ENCODE measurements at places on chromosomes 12 and 14. TPM values are rescaled to one million over a fixed set of nuclear protein-coding genes. Genes with fewer than 3 reads are reported as not detected.

The SOS2 gene
- polyA plus RNA-seq, result 2.6 TPM

The SALL2 gene
- 1.3 TPM for polyA plus RNA-seq

The ALX1 gene
- not detected for polyA plus RNA-seq

The RFLNA gene
- polyA plus RNA-seq, result 0.86 TPM

The IAPP gene
- polyA plus RNA-seq, result not detected

The PYGL gene
- 56.2 TPM for polyA plus RNA-seq

The SPTB gene
- not detected for polyA plus RNA-seq

The MUCL1 gene
- polyA plus RNA-seq, result not detected

The OTOGL gene
- 0.06 TPM for polyA plus RNA-seq

The CAMKK2 gene
- 29.8 TPM for polyA plus RNA-seq

The CCDC91 gene
- 31.5 TPM for polyA plus RNA-seq

The ZFYVE1 gene
- polyA plus RNA-seq, result 15.6 TPM

The IGFBP6 gene
- 1,899 TPM for polyA plus RNA-seq

The PMCH gene
- 0.75 TPM for polyA plus RNA-seq

The TSPAN8 gene
- polyA plus RNA-seq, result not detected

The PTPRQ gene
- 0.18 TPM for polyA plus RNA-seq

The TESPA1 gene
- not detected for polyA plus RNA-seq

The RERGL gene
- 0.77 TPM for polyA plus RNA-seq

The EXD2 gene
- polyA plus RNA-seq, result 20.1 TPM

The NPAS3 gene
- polyA plus RNA-seq, result not detected

The IRAK3 gene
- polyA plus RNA-seq, result 3.1 TPM

The ADAM21 gene
- polyA plus RNA-seq, result 0.20 TPM

The CCDC175 gene
- polyA plus RNA-seq, result not detected

The NPFF gene
- polyA plus RNA-seq, result not detected

The TROAP gene
- polyA plus RNA-seq, result 11.7 TPM

The HSPA2 gene
- 29.3 TPM for polyA plus RNA-seq

The TCL1A gene
- not detected for polyA plus RNA-seq

The LRTM2 gene
- polyA plus RNA-seq, result not detected

The SLCO1A2 gene
- not detected for polyA plus RNA-seq

The PTPRR gene
- 1.1 TPM for polyA plus RNA-seq

The MARCHF9 gene
- polyA plus RNA-seq, result not detected

The PNP gene
- polyA plus RNA-seq, result 24.6 TPM

The ENDOU gene
- polyA plus RNA-seq, result 0.10 TPM

The SLC17A8 gene
- polyA plus RNA-seq, result not detected

The NAB2 gene
- polyA plus RNA-seq, result 21.6 TPM

The CLEC1B gene
- not detected for polyA plus RNA-seq

The DLK1 gene
- not detected for polyA plus RNA-seq

The TMEM263 gene
- 136 TPM for polyA plus RNA-seq

The DAO gene
- not detected for polyA plus RNA-seq

The MGST1 gene
- 1,023 TPM for polyA plus RNA-seq

The SIVA1 gene
- polyA plus RNA-seq, result 141 TPM

The NXPH4 gene
- polyA plus RNA-seq, result 6.7 TPM

The IKZF4 gene
- 0.99 TPM for polyA plus RNA-seq

The DLGAP5 gene
- polyA plus RNA-seq, result 17.8 TPM

The DCN gene
- polyA plus RNA-seq, result 504 TPM

The LRIG3 gene
- 9.2 TPM for polyA plus RNA-seq

The RNASE7 gene
- polyA plus RNA-seq, result not detected

The MANSC4 gene
- polyA plus RNA-seq, result not detected

The C14orf119 gene
- polyA plus RNA-seq, result 157 TPM

The NRIP2 gene
- polyA plus RNA-seq, result 0.24 TPM

The KRT73 gene
- polyA plus RNA-seq, result not detected

The HCAR2 gene
- polyA plus RNA-seq, result not detected

The FAM186B gene
- 0.38 TPM for polyA plus RNA-seq

The KCNMB4 gene
- polyA plus RNA-seq, result 1.2 TPM

The RDH16 gene
- polyA plus RNA-seq, result not detected

The TAS2R31 gene
- polyA plus RNA-seq, result not detected

The SOAT2 gene
- 0.33 TPM for polyA plus RNA-seq

The EEA1 gene
- polyA plus RNA-seq, result 55.7 TPM
